ENCODE measurements at places on chromosomes 16 and 17.

GRCh38 chr16:85309656-85310587 lies 197.7 kb upstream of the CIBAR2 start:
- DNase-seq, result no peak

GRCh38 chr16:496097-496886 lies 31.2 kb upstream of the CAPN15 start:
- no peak for DNase-seq

- no peak for DNase-seq
Measured at GRCh38 chr17:33127706-33128105, 136.1 kb downstream of the SPACA3 start.

GRCh38 chr17:82684228-82684841 lies 14.2 kb downstream of the RAB40B start:
- DNase-seq, result no peak

GRCh38 chr16:30839523-30840227 lies 52.7 kb upstream of the ZNF629 start:
- DNase-seq, result no peak

DNA sequence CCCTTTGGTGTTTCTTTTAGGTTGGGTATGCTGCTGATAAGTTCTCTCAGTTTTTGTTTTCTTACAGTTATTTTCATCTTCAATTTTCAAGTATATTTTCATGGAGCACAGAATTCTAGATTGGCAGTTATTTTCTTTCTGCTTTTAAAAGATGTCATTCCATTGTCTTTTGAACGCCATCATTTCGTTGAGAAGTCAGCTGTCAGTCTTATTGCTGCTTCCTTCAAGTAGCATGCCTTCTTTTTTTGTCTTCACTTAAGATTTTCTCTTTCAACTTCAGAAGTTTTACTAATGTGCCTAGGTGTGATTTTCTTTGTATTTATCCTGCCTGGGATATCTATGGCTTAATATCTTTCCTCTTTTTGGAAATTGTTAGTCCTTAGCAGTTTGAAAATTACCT lies 262.2 kb upstream of the PMFBP1 start:
- DNase-seq, result peak; percentile 27

DNA sequence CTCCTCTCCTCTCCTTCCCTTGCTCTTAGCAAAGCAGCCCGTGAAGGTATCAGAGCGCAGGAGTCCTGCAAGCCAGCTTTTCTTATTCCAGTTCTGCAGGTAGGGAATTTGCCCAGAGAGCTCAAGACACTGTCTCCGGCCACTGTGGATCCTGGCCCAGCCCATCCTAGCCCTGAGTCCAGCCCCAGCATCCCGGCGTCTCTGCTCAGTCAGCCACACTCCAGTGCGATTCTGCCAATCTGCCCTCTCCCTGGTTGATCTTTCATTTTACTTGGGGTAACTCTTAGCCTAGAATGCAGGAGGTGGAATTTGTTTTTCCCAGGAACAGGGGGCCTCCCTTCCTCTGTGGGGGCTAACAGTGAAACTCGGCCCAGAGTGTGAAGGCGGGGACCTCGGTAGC lies 176.9 kb upstream of the GSE1 start:
- no peak for DNase-seq

DNA sequence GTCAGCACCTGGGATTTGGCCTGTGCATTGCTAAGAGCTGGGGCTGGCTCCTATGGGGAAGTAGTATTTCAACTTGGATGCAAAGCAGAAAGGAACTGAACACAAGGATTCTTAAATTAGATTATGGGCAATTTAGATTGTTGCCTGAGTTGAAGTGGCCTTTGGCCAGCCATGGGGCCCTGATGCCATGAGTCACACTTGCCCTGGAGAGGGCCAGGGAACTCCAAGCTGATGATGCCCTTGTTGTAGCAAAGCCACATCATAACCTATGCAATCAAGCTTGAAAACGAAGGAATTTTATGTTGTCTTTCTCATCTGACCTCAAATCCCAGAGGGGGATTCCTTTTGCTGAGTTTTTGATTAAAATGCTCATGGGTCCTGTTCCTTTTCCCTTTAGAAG lies 3.9 kb upstream of the SPATA32 start:
- no peak for DNase-seq

- no peak for DNase-seq
Measured at GRCh38 chr16:26441178-26441577, 625.5 kb upstream of the C16orf82 start.

- DNase-seq, result no peak
Measured at GRCh38 chr17:16349431-16349830, 3.8 kb downstream of the CENPV start.
